ENCODE measurements at places on chromosomes 2 and 18. TPM values are rescaled to one million over a fixed set of nuclear protein-coding genes. Genes with fewer than 3 reads are reported as not detected.

Gene CD8B2
- not detected for total RNA-seq

DNA sequence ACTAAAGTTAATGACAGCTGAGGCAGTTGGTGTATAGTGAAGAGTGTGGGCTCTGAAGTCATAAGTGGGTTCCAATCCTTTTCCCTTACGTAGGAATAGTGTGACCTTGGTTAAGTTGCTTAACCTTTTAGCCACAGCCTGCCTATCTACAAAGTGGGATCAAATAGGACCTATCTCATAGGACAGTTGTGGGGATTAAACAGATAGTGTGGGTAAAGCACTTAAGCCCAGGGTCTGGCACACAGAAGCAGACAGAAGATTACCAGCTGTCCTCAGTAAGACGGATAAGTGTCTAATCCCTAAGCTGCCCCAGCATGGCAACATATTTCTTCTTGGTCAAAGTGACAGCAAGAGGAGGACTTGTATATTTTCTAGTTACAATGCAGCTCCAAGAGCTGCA is 28.2 kb downstream of the UBE2F start:
- no peak for DNase-seq

- no peak for DNase-seq
These were observed 395.5 kb upstream of the HNRNPA3 start for GRCh38 chr2:176817061-176817565.

GRCh38 chr18:635171-635570 is 22.3 kb upstream of the TYMS start:
- no peak for DNase-seq

GRCh38 chr2:100692906-100693305 is 127.0 kb upstream of the NPAS2 start:
- DNase-seq: peak; percentile 35

DNA sequence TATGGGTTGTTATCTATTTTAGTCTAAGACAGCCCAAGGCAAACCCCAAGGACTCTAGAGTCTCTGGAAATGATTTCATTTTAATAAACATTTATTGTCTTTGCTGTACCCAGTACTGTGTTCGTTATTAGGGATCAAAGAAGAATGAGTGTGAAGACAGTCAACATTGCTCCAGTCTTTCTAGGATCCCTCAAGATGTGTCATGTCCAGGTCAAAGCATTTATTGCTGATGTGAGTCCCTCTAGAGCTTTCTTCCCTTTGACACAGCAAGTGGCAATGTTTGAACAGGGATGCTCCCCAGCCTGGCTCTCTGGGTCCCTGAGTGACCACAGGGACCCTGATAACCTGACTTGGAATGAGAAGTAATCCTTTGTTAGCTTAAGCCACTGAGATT is 123.1 kb upstream of the STK17B start:
- DNase-seq: no peak

DNA sequence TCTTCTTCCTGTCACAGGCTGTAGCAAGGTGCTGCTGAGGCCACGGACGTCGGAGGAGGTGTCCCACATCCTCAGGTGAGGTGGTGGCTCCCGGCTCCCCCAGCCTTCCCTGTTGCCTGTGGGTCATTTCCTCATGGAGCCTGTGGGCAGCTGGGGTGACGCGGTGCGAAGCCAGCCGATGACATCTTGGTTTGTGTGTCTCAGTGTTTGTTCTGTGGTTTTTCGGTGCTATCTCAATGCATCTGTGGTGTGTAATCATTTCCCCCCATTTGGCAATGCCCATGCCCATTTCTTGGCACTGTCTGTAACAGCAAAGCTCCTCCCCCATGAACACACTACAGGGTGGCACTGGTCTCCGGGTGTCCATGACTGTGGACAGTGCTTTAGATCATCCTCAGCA is 6.6 kb downstream of the D2HGDH start:
- DNase-seq: no peak
